ENCODE measurements at places on chromosomes 3 and 15.

GRCh38 chr3:14151471-14152083, 26.7 kb downstream of the TMEM43 start:
- no peak for DNase-seq

GRCh38 chr3:148360051-148360450, 337.7 kb upstream of the AGTR1 start:
- no peak for DNase-seq

DNA sequence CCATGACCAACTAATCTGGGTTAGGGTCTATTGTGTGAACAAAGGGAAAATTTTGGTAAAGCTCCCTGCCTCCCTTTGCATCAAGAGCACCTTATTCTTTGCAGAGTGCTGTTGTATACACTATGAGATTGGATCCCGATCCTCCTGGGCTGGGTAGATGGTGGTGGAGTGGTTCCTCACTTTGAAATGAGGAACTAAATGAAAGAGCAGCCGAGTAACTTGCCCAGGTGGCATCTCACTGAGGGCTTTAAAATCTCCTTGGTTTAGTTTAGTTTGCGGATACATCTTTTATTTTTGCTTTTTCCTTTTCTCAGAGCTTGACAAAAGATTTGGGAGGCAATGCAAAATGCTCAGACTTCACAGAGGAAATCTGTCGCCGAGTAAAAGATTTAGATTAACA, 19.4 kb downstream of the IDH3A start:
- DNase-seq: no peak

DNA sequence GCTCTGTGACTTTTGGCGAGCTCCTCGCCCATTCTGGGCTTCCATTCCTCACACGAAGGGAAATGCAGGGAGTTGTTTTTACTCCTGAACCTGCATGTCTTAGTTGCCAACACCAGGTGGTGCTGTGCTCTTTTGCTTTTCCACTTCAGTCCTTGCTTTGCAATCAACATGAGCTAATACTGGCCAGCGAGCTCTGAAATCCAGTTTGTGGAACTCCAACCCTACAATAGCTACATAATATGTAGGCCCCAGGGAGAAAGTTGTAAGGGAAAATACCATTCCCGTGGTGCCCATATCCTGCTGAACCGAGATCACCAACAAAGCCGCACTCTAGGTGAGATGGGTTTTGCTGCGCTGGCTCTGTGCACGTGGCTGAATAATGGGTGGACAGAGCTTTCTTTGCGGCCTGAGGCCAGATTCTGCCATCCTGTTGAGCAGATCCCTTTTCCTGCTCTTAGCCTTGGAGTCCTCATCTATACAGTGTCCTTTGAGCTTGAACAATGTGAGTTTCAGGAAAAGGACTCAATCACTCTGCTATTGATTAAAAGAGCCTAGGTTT, 25.0 kb downstream of the LSM3 start:
- DNase-seq: peak; percentile 78

DNA sequence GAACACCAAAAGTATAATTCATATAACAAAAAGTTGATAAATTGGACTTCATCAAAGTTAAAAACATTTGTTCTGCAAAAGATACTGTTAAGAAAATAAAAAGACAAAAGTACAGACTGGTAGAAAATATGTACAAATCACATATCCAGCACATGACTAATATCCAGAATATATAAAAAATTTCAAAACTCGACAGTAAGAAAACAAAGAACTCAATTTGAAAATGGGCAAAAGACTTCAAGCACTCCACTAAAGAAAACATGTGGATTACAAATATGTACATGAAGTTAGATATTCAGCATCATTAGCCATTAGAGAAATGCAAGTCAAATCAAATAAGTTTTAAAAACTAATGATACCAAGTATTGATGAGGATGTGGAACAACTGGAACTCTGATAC, 6.7 kb downstream of the GK5 start:
- no peak for DNase-seq

GRCh38 chr3:141378556-141378955, 10.3 kb downstream of the ZBTB38 start:
- DNase-seq: no peak

- DNase-seq: no peak
Observed at GRCh38 chr3:42518800-42519567, 16.5 kb downstream of the VIPR1 start.

DNA sequence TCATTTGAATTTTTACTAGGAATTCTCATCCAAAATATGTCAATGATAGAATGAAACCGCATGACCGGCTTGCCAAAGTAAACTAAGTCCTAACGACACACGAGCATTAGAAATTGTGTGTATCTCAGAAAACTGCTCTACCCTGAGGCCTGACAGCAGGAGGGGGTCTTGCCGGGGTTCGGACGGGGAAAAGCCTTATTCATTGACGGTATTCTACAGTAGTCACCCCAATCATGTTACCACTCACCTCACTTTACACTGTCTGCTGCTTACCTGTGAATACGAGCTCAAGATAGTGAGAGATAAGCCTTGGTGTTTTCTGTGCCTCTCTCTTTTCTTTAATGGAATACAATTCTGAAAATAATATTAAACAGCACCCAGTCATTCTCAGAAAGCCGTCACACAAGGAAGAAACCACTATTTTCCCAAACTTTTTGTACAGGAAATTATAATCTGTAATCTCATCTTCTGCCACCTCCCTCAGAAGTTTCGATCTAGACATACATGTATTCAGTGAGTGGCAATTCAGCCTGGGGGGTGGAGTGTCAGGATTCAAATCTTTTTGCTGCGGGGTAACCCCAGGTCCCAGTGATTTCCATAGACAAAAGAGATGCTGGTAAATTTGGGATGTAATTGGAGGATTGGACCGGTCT, 492 bp upstream of the FAM43A start:
- DNase-seq: no peak

DNA sequence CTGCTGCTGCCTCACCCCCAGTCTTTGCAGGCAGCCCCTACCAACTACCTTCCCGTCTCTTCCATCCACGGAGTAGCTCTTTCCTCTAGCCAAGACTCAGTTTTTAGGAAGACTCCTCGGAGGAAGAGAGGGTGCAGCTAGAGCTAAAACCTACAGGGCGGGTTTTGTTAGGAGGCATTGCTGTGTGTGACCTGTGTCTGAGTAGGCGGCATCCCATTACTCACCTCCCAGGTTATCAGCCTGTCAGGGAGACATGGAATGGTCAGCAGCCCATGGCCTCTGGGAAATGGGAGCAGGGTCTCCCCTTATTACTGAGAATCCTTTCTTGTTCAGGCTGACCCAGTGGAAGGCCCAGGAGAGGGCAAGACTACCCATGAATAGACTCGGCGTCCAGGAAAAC, 43.8 kb upstream of the FGD5 start:
- DNase-seq: no peak

GRCh38 chr3:172136330-172136729, 97.0 kb downstream of the FNDC3B start:
- DNase-seq: no peak

DNA sequence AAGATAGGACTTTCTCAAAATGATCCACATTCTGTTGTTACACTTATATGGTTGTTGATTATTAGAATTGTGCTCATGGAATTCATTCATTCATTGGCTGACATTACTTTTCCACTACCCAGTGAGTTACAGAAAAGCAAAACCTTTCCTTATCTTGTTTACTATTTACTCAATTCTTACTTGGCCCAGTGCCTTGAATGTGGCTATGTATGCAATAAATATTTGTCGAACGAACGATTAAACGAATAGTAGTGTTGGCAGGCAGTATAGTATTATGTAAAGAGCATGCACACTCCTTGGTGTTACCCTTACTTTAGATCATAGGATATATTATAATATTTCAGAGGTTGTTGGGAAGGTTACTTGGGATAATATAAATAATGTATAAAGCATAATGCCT, 31.0 kb downstream of the CTDSPL2 start:
- no peak for DNase-seq

DNA sequence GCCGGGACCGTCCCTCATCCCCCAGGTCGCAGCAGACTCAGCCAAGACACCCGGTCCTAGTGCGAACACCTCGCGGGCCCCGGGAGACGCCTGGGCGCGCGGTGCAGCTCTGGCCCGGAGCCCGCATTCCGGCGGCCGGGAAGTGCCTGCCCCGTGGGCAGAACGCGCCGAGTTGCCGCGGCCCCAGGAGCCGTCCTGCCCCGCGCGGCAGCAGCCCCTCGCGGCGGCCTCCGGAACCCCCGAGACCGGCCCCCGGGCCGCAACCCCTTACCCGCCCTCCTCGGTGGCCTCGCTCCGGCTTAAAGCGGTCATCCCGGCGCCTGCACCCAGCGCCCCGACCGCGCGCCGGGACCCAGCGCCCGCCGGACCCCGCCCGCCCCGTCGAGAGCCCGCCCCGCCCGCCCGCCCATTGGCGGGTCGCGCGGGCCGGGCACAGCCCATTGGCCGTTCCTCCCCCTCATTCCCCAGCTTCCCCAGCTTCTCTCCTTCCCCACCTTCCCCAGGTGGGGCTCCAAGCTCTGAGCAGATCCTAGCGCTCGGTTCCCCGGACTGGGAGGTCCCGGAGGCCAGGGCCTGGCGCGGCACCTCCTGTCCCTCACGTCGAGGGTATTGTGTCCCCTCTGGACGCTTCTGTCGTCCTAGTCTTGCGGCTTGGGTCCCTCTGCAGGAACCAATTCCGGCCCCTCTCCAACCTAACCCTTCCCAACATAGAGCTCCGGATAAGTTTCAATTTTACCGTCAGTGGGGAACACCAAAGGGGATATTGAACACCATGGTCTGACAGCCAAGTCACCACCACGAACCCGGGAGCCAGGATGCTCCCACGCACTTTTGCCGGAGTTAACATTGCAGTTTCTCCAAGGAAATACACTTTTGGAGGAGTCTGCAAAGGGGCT, at the start of gene GRAMD2A:
Gene GRAMD2A, minus strand, starts transcription at position 328 of the 896 bp plus-strand sequence.
- no peak for DNase-seq

DNA sequence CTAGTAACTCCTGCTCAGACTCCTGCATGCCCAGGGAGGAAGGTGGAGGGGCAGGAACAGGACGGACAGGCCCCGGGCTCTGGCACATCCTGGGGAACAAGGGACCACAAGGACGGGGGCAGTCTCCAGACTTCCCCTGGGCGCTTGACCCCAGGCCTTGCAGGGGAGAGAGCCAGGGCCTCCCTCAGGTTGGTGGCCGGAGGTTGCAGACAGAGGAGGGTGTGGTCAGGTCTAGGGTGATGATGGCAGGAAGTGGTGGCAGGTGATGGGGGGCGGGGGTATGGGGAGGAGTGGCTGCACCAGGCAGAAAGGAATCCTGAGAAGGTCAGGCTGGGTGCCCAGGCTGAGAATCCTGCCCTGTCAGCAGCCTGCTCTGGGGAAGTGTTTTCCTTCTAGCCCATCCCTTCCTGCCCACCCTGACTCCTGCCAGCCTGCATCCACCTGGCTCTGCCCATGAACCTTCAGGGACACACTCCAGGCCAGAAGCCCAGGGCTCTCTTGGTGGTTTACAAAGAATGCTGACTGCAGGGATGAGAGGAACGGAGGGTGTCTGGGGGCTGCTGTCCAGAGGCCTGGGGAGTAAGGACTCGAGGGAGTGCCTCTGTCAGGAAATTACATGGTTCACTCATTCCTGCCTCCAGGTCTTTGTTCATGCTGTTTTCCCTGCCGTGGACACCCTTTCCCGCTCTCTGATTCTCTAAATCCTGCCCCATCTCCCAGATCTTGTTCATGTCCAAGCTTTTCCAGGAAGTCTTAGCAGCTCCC, 15.8 kb downstream of the LOXL1 start:
- DNase-seq: no peak
